Progenitor cell of endocrine pancreas (in vitro differentiated cells): ENCODE measurements at places on chromosomes 4 and X. TPM values are rescaled to one million over a fixed set of nuclear protein-coding genes. Genes with fewer than 3 reads are reported as not detected.

PPP1R2C gene
- not detected in 2 replicates for total RNA-seq

SPACA5 gene
- total RNA-seq: not detected in 2 replicates

ELF2 gene
- 51.5 and 56.5 TPM in 2 replicates for total RNA-seq

SFRP2 gene
- total RNA-seq: 1.3 and 3.2 TPM in 2 replicates

PDGFC gene
- 42.2 and 42.5 TPM in 2 replicates for total RNA-seq

SLC7A11 gene
- total RNA-seq: 8.2 and 12.3 TPM in 2 replicates

CYLC1 gene
- not detected in 2 replicates for total RNA-seq
